ENCODE measurements at places on chromosomes 12 and 14.

- DNase-seq = no peak
Measured at GRCh38 chr12:42684802-42685071, 95.2 kb upstream of the PRICKLE1 start.

GRCh38 chr12:13536219-13536910 lies 339.8 kb downstream of the EMP1 start:
- DNase-seq = no peak

GRCh38 chr12:99806304-99806703 lies 158.8 kb downstream of the GARIN6 start:
- no peak for DNase-seq

DNA sequence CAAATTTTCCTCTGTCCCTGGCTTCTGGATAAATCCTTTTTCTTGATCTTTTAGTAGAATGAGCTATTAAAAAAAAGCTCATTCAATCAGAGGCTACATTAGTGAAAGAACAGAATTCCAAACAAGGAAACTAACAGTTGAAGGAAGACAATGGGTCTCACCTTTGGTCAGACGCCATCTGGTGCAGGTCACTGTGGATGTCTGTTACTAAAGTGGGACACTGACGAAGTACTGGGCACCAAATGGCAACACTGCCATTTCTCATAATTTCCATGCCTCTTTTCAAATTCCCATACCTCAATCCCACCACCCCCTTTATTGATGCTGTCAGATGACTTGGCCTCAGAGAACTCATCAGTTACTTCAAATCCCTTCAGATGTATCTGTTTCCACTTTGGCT lies 24.5 kb upstream of the ARID2 start:
- DNase-seq = no peak

DNA sequence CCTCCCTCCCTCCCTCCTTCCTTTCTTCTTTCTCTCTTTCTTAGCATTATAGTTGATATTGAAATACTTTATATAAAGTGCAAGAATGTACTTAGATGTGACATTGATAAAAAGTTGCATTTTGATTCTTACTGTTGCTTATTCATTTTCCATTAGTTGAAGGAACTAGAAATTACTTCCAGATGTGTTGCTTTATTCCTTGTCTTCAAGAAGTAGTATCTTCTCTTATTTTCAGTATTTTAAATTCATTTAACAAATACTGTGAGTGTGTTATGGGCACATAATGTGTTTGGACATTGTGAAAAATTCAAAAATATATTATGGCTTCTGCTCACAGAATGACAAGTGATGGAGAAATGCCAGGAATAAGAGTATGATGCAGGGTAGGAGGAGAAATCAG lies 45.6 kb downstream of the TRMT5 start:
- no peak for DNase-seq

DNA sequence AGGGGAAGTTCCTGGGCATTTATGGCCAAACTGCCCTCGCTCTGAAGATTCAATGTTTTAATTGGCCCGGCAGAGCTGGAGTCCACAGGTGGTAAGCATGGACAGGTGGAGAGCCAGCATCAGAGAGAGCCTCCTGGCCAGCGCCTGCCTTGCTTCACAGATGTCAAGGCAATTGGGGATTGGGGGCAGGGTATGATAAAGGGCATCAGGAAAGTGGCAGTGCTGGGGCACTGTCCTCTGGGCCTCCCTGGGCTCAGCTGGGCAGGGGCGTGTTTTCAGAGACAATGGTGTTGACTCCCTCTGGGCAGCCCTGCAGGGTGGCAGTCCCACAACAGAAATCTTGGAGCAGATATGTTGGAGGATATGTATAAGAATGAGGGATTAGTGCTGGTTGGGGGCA lies 237.3 kb downstream of the CACNA1C start:
- DNase-seq = no peak

- DNase-seq = no peak
Measured at GRCh38 chr14:61749264-61749663, 13.0 kb upstream of the SNAPC1 start.

DNA sequence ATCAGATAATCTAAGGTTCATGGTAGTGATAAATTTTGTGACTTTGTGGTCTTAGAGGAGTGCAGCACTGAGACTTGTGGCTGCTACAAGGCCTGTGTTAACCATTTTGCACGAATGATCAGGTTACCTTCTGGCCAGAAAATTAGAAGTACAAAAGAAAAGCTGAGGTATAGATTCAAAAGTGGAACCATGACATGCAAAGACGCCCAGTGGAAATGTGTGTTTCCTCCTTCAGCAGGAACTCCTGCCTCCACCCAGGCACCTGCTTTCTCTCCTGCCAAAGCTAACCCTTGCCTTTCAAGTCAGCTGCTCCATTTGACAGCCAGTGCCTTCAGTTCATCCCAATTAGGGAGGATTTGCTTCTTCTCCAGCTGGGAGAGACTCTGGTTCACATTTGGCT lies 10.1 kb downstream of the PDE6H start:
- no peak for DNase-seq

DNA sequence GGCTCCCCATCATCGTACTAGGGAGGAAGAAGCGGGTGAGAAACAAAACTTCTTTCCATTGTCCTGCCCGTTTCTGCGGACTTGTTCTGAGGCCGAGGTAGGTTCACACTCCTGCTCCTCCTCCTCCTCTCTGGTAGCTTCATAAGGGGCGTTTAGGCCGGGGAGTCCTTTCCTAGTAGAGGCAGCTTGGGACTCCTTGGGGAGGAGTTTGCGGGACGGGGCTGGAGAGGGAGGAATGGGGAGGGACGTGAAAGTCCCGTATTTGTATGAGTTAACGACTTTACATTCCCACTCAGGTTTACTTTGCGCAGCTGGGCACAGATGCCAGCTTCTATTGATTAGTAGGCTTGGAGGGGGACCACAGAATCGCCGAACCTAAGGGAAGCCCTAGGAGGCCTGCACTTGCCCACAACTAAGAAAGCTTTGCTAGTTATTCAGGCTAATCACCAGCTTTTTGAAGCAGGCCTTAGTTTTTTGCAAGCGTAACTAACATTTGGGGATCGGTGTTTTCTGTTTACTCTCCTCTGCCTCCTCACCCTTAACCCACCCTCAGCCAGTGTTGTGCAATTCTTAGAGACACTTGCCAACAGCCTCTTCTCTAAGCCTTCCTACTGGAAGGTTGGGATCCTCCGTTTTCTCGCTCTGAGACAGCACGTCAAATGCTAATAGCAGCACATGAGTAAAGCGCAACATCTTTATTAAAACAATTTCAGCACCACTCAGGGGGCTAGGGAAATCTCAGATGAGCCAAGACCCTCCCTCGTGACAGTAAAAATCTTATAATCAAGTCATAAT lies 499 bp downstream of the RNASE4 start:
- no peak for DNase-seq

- peak; percentile 4 for DNase-seq
Measured at GRCh38 chr12:127311720-127312364, 955.1 kb upstream of the TMEM132C start.

- DNase-seq = no peak
Measured at GRCh38 chr12:121227294-121227693, 17.4 kb downstream of the P2RX4 start.

- DNase-seq = peak; percentile 7
Measured at GRCh38 chr12:46517579-46517962, 145.0 kb upstream of the SLC38A2 start.

DNA sequence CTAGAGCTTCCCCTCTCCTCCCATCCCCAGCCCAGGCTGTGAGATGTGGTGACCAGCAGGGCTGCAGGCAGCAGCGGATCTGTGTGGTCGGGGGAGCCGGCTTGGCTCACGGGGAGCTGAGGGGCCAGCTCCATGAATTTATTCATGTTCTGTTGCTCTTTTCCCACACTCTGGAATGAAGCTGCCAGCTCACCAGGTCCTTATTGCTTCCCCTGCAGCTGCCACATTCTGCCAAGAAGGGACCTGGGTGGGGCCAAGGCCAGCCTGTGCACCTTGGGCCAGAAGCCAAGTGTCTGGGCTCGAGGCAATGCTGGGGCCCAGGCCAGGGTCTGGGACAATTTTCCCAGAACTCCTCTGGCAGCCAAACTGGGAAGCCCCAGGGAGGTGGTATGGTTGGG lies 2.5 kb upstream of the C1QL4 start:
- no peak for DNase-seq

DNA sequence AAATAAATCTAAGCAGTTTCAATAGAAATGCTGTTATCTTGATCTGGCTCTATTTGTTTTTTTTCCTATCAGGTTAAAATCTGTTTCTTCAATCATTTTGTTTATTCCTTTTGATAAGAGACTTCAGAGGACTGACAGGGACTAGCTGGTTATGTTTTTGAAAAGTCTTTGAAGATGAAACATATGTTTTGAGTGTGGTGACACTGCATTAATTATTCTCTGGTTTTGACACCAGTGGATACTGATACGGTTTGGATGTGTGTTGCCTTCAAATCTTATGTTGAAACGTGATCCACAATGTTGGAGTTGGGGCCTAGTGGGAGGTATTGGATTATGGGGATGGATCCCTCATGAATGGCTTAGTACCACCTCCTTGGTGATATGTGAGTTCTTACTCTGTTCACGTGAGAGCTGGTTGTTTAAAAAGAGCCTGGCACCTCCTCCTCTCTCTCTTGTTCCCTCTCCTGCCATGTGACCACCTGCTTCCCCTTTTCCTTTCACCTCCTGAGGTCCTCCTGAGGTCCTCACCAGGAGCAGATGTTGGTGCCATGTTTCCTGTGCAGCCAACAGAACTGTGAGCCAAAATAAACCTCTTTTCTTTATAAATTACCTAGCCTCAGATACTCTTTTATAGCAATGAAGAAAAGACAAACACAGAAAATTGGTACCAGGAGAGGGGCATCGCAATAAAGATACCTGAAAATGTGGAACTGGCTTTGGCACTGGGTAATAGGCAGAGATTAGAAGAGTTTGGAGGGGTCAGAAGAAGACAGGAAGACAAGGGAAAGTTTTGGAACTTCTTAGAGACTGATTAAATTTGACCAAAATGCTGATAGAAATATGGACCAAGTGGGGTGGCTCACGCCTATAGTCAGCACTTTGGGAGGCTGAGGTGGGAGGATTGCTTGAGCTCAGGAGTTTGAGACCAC lies 23.0 kb downstream of the RASSF3 start:
- no peak for DNase-seq

DNA sequence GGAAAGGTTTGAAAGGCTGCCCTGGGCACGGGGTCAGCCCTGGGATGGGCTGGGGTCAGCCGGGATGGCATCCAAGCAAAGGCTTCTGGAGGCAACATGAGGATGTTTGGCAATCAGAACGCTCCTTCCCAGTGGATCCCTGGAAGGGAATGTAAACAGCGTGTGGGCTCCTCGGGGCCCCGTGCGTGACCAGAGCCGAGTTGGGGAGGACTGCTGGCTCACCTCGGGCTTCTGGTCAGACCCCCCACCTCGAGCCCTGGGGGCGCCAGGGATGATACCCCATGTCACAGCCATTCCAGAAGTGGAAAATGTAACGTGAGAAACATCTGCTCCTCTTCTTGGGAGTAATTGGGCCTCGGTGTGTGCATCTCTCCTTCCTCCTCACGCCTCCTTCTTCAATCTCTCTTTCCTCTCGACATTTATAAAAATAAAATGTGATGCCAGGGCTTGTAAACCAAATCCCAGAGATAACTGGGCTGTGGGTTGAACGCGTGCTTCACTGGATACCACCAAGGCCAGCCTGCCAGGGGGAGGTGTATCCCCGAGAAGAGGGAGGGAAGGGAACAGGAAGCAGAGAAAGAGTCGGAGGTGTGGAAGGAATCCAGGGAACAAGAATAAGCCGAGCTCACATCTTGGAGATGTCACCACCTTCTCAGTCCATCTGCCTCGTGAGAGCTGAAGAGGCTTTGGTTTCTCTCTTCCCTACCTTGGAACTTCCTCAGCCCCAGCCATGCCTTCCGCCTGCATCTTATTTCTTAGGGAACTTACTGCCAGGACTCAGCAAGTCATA lies 144.8 kb downstream of the NUAK1 start:
- no peak for DNase-seq

GRCh38 chr14:95047754-95048153 lies 109.6 kb downstream of the DICER1 start:
- DNase-seq = no peak

DNA sequence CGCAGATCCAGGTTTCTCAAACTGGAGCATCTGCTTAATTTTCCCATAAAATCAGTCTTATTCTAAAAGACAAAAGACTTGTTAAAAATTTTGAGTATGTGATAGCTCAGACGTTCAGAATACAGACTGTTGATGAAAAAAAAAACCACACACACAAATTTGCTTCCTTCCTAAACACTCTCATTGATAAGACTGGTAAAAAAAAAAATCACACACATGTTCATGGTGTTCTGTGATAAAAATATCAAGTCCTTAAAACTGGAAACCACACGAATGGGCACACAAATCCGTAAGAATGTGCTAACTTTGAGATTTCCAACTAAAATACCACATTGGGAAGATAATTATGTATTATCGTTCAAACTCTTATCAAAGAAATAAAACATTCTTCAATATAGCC lies 6.7 kb upstream of the ARID4A start:
- DNase-seq = no peak

- no peak for DNase-seq
Measured at GRCh38 chr12:57299514-57300016, 48.6 kb upstream of the STAC3 start.

- no peak for DNase-seq
Measured at GRCh38 chr12:9198012-9198411, 10.2 kb downstream of the PZP start.

DNA sequence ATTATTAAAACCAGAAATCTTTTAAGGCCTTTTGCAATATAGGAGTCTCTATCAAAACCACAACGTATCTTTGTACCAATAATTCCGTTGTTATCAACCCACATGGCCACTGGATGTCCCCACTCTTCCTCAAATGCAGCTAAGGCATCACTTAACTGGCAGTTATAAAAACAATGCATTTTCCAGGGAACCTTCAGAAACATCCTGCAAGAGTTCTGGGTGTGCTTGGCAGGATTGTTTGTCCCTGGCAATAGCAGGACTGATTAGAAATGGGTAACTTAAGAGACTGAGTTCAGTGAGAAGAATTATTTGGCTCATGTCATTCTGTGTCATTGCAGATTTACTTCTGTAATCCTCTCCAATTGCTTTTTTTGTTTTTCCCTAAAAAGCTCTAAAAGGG lies 112.0 kb downstream of the SLC15A5 start:
- no peak for DNase-seq

DNA sequence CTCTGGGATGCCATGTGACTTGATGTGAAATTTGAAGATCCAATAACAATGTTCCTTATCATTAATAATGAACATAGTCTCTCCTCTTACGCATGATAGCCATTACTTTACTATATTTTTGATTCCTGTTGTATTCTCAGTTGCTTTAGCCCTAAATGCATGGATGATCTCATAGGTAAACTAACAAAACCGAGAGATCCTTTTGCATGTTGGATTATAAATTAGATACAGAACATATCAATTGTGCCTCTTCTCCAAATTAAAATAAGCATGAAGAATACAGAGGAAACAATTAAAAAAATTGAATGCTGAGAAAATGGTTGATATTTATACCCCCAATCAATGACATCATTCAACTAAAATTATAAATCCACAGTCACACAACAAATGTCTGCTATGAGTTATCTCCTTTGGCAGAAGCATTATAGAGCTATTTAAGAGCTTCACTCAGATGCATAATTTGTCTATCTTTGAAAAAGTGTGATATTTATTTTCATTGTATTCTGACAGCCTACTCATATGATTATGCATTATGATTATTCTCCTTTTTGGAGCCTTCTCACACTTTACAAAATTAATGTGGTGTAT lies 386.4 kb upstream of the STXBP6 start:
- no peak for DNase-seq
